ENCODE measurements at places on chromosomes 3 and 15.
A peak's percentile ranks its signal among the peaks of the same experiment; 100 is the strongest.

DNA sequence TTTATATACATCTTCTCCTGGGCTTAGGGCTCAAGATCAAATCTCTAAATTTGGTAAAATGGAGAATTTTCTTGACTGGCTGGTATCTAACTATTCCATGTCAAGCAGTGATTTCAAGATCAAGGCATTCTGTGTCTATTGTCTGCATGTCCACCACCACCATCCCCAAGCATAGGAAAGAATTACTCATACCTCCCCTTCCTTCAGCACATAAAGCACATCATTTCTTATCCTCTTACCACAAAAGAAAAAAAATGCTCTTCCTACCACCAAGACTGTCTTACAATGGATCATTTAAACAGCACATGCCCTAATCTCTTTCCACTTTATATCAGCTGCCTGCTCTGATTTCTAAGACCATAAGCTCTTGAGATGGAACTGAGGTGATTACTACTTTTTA lies 470.5 kb upstream of the THBS1 start:
- DNase-seq, result no peak

GRCh38 chr15:80948651-80949292 lies 40.8 kb downstream of the MESD start:
- DNase-seq, result peak; percentile 54

GRCh38 chr3:25021816-25022215 lies 406.2 kb upstream of the RARB start:
- DNase-seq, result no peak

DNA sequence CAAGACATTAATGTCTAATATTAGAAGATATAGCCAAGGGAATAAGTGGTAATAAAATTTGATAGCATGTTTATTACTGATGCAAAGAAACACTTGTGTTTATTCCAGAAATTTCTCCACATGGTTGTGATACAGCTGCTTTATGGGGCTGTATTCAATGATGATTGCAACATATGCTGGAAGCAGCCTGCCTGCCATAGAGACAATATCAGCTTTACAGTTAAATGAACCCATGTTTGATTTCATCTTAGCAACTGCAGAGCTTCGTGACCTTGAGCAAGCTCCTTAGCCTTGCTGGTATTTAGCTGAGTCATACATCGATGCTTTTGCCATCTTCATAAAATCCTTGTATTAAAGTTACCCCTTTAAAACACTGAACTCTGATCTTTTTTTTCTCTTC lies 168.1 kb upstream of the STAC start:
- DNase-seq, result no peak

GRCh38 chr3:154584974-154585373 lies 155.0 kb upstream of the GPR149 start:
- DNase-seq, result no peak

DNA sequence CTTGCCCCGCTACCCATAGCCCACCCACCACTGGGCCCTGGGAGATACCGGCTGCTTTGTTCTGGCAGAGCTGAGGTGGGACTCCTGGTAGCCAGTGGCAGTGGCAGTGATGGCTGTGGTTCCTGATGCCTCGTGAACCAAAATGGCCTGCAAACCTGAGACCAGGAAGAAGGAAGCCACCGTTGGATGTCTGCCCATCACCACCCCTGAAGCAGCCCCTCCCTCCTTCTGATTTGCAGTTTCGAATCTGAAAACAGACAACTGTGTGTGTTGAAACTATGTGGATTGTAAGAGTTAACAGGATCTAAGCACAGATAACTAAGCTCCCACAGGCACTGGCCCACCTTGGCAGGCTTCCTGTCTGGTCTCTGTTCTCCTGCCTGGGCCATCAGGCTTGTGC lies 66.6 kb downstream of the NUP210 start:
- DNase-seq, result no peak

DNA sequence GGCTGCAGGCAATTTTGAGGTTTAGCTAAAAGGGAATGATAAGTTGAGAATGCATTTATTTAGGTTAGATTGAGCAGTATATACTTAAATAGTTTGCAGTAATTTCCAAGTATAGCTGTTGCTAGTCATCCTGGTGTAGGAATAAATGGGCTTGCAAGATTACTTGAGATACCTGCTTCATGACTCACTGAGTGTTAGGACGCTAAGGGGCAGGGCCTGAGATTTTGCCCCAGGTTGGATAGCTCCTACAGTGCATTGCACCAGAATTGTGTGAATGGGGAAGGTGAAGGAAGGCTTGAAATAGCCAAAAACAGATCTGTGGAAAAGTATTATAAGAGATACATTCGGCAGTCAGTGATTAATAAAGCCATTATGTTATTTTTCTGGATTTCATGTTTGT lies 72.8 kb downstream of the KCNH8 start:
- DNase-seq, result no peak

- peak; percentile 90 for DNase-seq
Observed at GRCh38 chr15:41989573-41990242, 17.4 kb upstream of the EHD4 start.

DNA sequence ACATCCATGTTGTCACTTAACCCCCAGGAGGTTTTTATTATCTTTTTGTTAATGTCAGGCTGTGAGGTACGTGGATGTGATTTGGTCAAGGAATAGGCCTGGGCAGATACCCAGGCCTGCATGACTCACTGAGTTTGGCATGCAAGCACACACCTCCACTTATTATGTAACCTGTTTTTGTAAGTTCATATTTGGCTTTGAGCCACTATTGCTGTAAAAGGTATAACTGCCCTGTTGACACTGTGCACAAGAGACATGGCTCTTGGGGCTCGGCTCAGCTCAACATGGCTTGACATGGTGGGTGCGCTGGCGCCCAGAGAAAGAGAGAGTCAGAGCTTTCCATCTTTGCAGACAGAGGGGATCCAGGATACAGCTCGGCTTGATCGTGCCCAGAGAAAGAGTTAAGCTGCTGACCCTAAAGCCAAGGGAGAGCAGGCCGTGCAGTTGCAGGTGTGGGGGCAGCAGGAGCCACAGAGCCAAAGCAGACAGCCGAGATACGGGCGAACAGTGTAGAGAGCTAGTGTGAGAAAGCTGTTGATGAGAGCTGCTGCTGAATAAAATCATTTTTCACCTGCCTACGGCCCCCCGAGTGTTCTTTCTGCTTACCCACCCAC lies 67.9 kb upstream of the UNC13C start:
- DNase-seq, result peak; percentile 20

DNA sequence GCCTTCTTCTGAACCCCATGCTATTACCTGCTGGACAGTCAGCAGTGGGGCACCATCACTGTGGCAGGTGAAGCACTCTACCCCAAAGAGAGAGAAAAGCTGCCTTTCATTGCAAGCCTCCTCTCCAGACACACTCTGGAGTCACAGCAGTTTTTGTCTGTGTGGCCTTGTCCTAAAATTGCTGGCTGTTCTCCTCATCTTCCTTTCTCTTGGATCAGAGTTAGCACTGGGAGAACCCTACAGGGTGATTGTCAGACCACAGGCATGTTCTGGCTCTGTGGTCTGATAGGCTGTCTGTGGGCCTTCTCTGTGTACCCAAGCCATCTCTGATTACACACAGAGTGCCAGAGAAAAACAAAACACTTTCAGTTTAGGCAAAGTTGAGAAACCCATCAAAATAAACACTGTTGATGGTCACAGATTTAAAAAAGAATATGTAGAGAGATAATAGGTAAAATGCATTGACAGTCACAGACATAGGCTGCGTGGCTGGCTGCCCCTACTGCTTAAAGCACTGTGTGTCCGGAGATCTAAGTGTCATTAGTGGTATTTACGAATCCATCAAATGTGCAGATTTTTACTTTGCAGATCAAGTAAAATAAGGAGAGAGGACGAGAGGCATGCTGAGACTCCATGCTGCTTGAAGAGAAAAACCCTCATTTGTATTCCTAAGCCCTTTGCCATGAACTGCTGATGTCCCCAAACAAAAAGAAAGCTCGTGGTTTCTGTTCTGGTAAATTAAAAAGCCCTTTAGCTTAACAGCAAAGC lies 689.9 kb downstream of the TUSC7 start:
- peak; percentile 2 for DNase-seq

- DNase-seq, result no peak
Observed at GRCh38 chr3:131553495-131554247, 50.9 kb upstream of the MRPL3 start.

- DNase-seq, result peak; percentile 48
Observed at GRCh38 chr3:11362600-11362999, 90.4 kb downstream of the ATG7 start.

- no peak for DNase-seq
Observed at GRCh38 chr3:55185380-55185779, 257.5 kb upstream of the LRTM1 start.

DNA sequence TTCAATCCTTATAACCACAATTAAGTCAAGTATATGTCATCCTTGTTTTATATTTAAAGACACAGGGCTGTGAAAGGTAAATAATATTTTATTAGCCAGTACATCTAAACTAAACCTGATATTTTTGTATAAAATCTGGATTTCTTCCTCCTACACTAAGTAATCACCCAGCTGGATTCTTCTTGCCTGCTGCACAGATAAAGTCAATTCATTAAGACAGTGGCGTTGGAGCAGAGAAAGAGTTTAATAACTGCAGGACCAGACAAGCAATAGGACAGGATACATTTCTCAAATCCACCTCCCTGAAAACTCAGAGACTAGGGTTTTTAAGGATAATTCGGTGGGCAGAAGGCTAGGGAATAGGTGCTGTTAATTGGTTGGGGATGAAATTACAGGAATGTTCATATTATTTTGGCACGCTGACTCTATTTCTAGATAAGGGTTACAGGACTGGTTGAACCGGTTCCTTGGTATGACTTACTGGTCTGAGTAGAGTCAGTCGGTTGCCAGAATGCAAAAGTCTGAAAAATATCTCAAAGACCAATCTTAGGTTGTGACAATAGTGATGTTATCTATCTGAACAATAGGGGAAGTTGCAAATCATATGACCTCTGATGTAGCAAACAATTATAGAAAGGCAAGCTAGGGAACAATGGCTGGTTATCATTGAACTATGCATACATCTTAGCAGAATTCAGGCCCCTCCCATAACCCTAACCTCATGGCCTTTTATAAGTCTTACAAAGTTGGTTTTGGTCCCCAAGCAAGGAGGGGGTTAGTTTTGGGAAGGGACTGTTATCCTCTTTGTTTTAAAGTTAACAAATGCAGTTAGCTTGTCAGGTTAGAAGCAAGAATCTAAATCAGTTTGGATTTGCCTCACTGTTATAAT lies 244.8 kb downstream of the ALCAM start:
- no peak for DNase-seq

DNA sequence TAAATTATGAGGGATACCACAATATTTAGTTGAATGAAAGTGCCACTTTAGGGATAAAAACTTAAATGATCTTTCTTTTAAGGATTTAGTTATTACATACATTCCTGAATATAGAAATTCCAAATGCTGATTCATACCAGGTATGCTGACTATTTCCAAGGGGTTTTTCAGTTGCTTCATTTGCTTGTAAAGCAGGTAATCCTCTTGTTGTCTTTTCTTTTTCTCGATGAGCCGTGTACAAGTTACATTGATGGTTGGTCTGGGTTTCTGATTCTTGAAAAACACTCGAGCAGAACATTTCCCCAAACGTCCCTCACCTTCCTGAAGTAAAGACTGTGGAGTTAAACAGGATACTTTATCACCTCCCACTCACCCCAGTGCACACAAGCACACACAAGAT lies 21.7 kb downstream of the RARRES1 start:
- DNase-seq, result no peak

- peak; percentile 19 for DNase-seq
Observed at GRCh38 chr15:99605490-99605931, 39.7 kb downstream of the MEF2A start.

GRCh38 chr15:89806559-89807550 lies 7.8 kb downstream of the ANPEP start:
- no peak for DNase-seq

DNA sequence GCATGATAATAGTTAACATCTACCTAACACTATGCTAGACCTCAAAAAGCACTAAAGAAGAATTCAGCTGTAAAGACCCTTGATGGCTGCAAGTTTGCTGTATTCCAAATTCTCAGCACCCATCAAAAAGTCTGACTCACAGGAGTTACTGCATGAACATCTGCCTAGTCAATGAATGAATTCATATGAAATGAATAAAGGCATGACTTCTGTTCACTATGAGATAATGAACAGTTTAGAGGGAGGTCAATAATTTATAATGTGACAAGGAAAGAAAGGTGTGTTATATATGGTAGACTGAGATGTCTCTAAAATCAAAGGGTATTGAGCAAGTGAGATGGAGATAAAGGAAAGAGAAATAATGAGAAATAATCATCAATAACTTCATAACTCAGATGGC lies 508.2 kb upstream of the TGFBR2 start:
- DNase-seq, result no peak

DNA sequence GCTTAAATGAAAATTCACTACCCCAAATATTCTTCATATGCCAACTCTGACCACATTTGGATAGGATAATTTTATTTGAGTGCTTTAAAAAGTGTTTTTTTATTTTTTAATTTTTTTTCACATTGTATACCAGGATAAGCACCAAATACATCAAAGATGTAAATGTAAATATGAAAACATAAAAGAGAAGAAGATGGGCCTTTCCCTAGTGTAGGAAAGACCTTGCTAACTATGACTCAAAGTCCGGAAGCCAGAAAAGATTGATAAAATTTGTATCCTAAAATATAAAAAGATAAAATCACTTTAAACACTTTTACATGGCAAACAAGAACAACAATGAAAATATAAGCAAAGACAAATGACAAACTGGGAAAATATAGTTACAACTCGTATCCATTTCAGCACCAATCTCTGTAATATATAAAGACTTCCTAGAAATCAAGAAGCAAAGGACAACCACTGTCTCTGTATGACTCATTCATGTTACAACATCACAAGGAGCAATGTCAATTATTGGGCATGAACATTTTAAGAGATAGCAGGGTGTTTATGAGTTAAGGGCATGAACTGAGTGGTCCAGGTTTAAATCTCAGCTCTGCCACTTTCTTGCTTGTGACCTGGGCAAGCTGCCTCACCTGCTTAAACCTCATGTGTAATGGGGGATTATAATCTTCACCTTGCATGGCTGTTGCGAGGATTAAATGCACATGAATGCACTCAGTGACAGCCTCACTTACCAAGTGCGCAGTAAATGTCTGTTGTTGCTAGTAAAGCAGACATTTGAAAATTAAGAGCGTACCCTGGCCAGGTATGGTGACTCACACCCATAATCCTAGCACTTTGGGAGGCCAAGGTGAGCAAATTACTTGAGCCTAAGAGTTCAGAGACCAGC lies 25.3 kb upstream of the ARHGEF3 start:
- DNase-seq, result no peak

DNA sequence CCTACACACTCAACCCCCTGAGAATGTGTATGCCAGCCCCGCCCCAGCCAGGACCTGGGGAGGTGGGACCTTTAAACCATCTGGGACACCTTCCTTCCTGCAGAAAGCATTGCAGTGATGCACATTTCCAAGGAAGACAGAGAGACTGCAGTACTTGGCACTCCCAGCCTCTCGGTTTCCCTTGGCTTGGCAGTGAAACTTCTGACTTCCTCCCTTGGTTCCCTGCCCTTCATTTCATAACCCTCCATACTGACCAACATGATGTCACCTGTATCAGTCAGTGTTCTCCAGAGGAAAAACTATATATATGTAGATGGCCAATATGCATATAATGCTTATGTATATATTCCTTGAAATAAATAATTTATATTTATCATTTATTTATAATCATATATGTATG lies 103.2 kb downstream of the SST start:
- DNase-seq, result no peak

- DNase-seq, result peak; percentile 49
Observed at GRCh38 chr3:71309342-71309741, 274.2 kb downstream of the FOXP1 start.
